ENCODE measurements at places on chromosomes 16 and 17.

DNA sequence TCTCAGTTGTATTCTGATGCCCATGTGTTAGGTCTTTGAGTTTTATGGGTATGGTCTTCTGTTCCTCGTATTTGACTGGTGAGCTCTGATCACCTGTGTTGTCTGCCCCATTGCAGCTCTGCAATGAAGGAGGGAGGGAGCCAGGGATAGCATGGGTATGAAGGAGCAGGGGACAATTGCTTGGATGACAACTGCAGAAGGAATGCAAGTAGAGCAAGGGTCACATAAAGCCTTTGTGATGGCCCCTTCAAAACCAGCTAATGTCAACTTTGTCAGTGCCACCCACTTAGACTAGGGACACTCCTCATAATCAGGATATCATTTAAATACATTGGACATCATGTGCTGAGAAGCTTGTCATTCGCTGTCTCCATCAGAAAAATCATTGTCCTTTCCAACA lies 152.7 kb upstream of the MAF start:
- DNase-seq: no peak

- peak; percentile 58 for DNase-seq
These were observed 22.6 kb downstream of the AKAP1 start for GRCh38 chr17:57107498-57108101.

DNA sequence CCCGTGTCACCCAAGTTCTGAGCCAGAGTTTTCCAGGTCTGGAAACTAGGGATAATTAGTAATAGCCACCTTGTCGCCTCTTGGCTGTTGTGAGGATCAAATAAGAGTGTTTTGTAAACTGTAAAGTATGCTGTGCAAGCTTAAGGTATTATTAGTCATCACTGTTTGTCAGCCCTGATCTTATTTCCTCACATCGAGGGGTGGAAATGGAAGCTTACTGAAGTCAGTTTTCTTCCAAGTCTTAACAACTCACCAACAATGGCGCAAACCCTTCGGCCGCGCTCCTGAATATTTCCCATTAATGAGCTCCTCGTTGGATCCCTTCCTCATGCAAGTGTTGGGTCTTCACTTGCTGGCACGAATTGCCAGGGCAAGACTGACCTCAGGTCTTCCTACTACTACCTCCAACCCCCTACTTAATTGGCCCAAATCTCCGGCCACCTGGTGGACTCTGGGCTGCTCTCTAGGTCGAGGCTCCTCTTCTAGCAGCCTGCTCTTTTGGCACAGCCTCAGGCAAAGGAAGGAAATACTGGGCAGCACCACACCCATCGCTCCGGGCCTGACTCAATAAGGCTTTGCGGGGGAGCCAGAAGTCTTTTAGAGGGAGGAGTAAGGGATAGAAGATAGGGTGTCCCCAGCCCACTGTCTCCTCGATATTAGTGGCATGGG lies 885 bp upstream of the SLC35B1 start:
- DNase-seq: no peak

DNA sequence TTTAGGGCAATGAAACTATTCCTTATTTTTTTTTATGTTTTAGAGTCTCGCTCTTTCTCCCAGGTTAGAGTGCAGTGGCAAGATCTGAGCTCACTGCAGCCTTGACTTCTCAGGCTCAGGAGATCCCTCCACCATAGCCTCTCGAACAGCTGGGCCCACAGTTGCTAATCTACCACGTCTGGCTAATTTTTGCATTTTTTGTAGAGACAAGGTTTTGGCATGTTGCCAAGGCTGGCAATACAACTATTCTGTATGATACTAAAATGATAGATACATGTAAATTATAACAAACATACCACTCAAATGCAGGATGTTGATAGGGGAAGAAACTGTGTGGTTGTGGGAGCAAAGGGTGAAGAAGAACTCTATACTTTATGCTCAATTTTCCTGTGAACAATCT lies 401.3 kb downstream of the ZFHX3 start:
- no peak for DNase-seq

- DNase-seq: no peak
These were observed 60.6 kb downstream of the RAB11FIP4 start for GRCh38 chr17:31452101-31452500.

- no peak for DNase-seq
These were observed 95.9 kb downstream of the ABCC12 start for GRCh38 chr16:48059936-48060335.

DNA sequence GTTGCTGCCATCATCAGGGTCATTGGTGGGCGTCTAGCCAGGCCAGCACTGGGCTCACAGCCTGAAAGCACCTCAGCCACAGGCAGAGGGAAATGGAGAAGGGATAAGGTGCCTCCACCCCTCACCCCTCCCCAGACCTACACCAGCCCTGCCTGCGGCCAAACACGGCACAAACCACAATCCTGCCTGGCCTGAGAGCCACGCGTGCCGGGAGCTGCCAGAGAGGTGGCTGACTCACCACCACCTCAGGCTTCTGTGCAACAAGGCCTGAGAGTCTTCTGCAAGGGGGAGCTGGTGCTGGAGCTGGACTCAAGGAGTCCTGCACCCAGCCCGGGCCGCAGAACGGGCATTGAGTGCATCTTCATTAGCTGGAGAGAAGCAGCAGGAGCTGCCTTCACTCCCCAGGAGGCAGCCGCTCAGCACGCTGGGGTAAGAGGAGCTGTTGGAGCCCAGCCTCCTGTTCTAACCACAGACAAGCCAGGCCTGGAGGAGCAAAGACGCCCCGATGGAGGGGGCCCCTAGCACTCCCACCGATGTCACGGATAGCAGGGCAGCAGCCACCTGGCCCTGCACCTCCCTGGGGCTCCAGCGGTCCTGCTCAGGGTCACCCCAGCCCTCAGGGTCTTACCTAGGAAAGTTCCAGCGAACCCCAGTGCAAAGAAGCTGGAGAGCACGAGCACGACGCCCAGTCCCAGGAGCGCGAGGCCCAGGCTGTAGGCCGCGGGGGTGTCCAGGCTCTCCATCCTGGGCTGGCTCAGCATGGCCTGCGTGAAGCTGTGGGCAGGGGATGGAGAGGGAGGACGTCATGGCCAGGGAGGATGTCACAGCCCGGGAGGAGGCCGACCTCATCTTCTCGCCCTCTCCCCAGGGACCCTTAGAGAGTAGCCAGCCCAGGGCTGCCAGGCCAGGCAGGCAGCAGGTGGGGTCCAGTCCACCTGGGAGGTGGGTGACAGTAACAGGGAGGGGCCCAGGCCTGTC lies 16.0 kb upstream of the RASD1 start:
- no peak for DNase-seq

DNA sequence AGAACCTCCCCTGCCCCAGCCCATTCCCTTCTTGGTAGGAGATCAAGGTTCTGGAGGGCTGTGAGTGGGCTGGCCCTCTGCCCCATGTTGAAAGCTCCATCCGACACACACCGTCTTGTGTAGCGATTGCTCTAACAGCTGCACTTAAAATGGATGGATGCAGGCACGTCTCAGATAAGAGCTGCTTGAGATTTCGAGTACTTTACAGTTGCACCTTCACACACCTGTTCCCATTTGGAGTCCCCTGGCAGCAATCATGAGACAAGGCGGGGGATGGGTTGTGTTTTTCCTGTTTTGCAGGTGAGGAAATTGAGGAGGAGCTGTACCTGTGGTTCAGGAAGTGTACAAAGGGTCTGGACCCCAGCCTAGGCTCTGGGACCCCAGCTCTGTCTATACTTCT lies 25.6 kb upstream of the TAC4 start:
- DNase-seq: peak; percentile 54

- DNase-seq: no peak
These were observed 91.8 kb downstream of the YPEL2 start for GRCh38 chr17:59423137-59423724.

DNA sequence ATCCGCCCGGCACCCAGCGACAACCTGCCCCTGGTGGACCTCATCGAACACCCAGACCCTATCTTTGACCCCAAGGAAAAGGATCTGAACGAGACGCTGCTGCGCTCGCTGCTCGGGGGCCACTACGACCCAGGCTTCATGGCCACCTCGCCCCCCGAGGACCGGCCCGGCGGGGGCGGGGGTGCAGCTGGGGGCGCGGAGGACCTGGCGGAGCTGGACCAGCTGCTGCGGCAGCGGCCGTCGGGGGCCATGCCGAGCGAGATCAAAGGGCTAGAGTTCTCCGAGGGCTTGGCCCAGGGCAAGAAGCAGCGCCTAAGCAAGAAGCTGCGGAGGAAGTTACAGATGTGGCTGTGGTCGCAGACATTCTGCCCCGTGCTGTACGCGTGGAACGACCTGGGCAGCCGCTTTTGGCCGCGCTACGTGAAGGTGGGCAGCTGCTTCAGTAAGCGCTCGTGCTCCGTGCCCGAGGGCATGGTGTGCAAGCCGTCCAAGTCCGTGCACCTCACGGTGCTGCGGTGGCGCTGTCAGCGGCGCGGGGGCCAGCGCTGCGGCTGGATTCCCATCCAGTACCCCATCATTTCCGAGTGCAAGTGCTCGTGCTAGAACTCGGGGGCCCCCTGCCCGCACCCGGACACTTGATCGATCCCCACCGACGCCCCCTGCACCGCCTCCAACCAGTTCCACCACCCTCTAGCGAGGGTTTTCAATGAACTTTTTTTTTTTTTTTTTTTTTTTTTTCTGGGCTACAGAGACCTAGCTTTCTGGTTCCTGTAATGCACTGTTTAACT lies 1.0 kb downstream of the NOG start:
- DNase-seq: no peak

- no peak for DNase-seq
These were observed 35.8 kb upstream of the PITPNM3 start for GRCh38 chr17:6592173-6592572.

GRCh38 chr17:50785946-50786570 lies 18.7 kb upstream of the ANKRD40CL start:
- DNase-seq: no peak

DNA sequence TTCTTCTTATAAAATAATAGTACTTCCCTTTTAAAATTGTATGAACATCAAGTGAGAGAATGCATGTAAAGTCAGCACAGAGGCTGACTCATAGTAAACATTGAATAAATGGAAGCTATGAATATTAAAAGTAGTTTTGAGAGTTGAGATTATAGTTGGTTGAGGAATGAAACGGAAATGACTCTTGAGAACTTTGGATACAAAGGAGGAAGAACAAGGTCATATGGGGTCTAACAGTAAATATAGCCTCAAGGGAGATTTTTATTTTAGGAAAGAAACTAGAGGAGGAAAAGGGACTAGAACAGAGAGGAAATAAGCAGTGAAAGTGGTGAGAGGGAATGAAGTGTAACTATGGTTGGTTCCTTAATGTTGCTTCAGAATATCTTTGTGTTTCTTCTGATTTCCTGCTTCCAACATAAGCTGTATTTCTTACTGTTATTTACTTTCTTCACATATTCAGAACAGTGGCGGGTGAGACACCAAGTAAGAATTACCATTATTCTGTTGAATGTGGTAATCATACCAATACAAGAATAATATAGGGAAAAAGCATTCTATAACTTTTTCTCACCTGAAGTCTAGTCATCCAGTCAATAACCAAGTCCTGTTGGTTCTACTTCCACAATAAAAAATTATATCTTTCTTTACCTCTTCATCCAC lies 165.1 kb downstream of the CHD9 start:
- no peak for DNase-seq

DNA sequence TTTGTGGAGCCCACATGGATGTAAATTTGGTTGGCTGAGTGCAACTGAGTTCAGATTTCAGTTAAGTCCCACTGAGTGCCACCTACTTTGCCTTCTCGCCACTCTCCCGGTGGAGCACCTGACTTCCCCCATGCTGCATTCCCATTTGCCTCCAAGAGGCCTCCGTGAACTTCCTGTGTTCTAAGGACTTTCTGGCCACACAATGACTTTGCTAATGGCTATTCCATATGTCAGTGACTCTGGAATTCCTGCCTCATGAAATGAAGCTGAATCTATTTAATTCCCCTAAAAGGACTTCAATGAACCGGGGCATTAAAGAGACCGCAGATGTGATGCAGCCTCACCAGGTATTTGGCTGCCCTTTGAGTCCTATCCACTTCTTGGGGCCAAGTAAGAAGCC lies 29.9 kb downstream of the ABCC12 start:
- DNase-seq: no peak

- no peak for DNase-seq
These were observed 12.6 kb downstream of the UTS2R start for GRCh38 chr17:82384051-82384729.

GRCh38 chr16:1903220-1903574 lies 15.0 kb downstream of the HS3ST6 start:
- DNase-seq: no peak

GRCh38 chr16:1707193-1707790 lies 1.3 kb downstream of the MAPK8IP3 start:
- DNase-seq: no peak

DNA sequence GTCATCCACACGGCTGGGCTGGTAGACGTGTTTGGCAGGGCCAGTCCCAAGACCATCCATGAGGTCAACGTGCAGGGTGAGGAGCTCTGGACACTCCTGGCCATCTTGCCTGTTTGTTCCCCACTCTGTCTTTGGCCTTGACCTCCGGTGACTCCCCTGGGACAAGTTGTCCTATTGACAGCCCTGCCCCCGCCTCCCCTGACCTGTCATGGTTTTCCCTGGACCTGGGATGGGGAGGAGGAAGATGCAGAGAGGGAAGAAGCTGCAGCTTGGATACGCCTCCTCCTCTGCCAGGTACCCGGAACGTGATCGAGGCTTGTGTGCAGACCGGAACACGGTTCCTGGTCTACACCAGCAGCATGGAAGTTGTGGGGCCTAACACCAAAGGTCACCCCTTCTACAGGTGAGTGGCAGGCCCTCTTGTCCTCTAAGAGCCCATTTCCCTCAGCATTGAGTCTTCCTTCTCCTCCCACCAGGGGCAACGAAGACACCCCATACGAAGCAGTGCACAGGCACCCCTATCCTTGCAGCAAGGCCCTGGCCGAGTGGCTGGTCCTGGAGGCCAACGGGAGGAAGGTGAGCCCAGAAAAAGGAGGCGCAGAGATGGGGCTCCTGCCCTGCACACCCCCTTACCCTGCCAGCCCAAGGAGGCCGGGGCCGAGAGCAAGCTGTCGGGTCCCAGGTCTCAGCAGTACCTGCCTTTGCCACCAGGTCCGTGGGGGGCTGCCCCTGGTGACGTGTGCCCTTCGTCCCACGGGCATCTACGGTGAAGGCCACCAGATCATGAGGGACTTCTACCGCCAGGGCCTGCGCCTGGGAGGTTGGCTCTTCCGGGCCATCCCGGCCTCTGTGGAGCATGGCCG lies 1.4 kb downstream of the HSD3B7 start:
- no peak for DNase-seq

GRCh38 chr16:84555418-84556196 lies 51.1 kb upstream of the MEAK7 start:
- DNase-seq: peak; percentile 77

DNA sequence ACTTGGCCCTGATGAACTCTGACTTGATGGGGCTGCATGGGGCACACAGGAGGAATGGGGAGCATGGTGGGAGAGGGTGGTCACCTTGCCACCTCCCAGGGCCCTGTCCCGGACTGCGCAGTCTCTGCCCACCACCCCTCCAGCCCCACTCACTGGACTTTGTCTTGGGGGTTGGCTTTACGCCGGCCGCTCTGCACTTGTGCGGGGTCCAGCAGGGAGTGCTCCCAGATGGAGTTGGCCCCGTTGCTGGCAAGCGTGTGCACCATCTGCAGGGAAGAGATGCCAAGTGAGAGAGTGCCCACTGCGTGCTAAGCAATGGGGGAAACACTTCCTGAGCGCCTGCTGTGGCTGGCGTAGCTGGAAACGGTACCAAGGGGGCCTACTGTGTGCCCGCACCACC lies 6.7 kb downstream of the GIT1 start:
- DNase-seq: no peak
